Kidney epithelial cell (primary cell): ENCODE measurements at places on chromosomes 3 and 15. TPM values are rescaled to one million over a fixed set of nuclear protein-coding genes. Genes with fewer than 3 reads are reported as not detected.

Gene MORC1
- total RNA-seq = not detected in 2 replicates

Gene ST8SIA2
- 7.0 and 13.7 TPM in 2 replicates for total RNA-seq

Gene ANKUB1
- not detected in 2 replicates for total RNA-seq

Gene PIERCE2
- total RNA-seq = 1.8 and 5.2 TPM in 2 replicates

Gene SUCNR1
- 0.07 and 0.08 TPM in 2 replicates for total RNA-seq

Gene RASGRF1
- total RNA-seq = 0.48 and 1.4 TPM in 2 replicates

Gene TMC3
- total RNA-seq = not detected in 2 replicates

Gene BFSP2
- total RNA-seq = 0.96 TPM in 1 of 2 replicates, not detected in the other

Gene ST3GAL6
- total RNA-seq = 1.2 and 2.1 TPM in 2 replicates

Gene MEGF11
- 0.55 and 0.63 TPM in 2 replicates for total RNA-seq

Gene CSPG4
- total RNA-seq = 1.2 and 1.7 TPM in 2 replicates

Gene A4GNT
- total RNA-seq = not detected in 2 replicates

Gene WNT7A
- 14.4 and 17.1 TPM in 2 replicates for total RNA-seq

Gene RARB
- total RNA-seq = 1.8 and 3.6 TPM in 2 replicates
